ENCODE measurements at places on chromosomes 3 and 15.

DNA sequence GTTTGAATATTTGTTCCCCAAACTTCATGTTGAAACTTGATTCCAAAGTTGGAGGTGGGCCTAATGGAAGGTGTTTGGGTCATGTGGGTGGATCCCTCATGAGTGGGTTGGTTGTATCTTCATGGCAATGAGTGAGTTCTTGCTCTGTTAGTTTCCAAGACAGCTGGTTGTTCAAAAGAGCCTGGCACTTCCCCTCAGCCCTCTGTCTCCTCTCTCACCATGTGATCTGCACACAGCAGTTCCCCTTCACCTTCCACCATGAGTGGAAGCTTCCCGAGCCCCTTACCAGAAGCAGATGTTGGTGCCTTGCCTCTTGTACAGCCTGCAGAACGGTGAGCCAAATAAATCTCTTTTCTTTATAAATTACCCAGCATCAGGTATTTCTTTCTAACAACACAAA lies 327.1 kb upstream of the SLCO3A1 start:
- DNase-seq, result no peak

DNA sequence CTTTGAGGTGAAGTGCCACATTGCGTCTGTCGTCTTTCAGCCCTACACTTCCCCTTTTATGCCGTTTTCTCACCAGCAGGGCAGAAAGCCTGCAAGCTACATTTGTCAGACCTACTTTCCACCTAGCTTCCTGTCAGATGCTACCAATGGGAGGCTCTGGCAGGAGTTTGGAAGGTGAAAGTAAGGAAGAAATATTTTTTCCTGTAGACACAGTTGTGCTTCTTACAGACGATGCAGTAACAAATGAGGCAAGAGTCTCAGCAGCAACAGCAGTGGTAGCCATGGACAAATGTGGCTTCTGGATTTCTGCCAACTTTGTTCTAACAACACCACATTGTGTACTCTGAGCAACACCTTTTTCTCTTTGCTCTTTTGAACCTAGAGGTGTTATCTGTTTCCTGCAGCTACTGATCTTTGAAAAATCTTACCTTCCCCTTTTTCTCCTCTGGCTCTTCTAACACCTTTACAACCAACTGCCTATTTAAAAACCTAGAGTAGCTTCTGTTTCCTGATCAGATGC lies 70.6 kb upstream of the STT3B start:
- DNase-seq, result no peak

DNA sequence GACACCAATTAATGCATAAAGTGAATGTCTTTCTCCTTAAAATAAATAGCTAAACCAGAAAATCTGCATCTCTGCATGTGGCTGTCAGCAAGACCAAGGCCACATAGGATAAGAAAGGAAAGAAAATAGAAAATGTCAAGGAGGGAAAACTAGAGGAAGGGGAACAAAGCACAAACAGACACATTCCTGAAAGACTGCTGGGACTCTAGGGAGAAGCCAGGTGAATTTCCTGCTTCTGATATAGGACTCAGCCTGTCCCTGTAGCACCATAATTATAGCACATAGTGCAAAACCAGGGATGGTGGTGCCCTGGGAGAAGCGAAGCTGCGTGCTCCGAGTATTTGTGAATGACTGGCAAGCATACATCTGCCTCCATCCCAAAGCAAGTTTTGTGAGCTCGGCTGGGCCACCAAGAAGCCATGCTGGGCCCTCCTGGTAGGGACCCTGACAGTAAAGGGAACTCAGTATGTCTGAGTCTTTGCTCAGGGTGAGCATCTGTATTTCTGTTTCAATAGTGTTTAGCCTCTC lies 14.2 kb downstream of the FSTL1 start:
- DNase-seq, result no peak

GRCh38 chr15:63436341-63436740 lies 54.7 kb upstream of the CA12 start:
- no peak for DNase-seq

DNA sequence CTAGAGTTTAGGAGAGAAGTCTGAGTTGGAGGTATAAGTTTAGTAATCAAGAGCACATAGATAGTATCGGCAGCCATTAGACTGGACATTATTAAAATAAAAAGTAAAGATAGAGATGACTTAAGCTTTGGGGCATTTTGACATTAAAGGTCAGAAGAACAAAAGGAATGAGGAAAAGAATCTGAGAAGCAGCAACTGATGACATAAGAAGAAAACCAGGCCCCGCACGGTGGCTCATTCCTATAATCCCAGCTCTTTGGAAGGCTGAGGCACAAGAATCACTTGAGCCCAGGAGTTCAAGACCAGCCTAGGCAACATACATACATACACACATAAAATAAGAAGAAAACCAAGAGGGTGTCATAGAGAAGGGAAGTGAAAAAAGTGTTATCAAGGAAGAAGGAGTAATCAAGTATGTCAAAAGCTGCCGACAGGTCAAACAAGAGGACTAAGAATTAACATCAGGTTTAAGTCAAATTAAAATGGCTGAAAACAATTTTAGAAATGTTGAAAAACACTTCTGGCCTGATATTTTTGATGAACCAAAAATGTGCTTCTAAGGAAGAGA lies 38.9 kb downstream of the ACAP2 start:
- no peak for DNase-seq

Measured in RKO (cell line).